T-helper 1 cell (primary cell): ENCODE measurements at places on chromosomes 13 and 19.

DNA sequence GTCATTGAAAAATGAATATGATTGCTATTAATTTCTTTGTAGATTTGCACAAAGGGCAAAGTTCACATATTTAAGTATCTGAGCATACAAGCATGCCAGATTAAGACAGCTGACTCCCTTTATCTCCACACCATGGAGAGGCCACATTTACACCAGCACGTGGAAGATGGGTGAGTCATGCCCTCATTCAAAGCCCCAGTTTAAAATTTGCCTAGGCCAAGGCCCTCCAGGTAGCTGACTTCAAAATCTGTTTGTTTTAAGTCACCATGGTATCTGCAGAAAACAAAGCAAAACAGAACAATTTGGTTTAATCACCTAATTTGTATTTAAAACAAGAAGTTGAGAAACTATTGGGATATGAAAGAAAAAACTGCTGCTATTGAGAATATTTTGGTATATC lies 109.2 kb downstream of the ESD start:
- DNase-seq, result no peak

GRCh38 chr19:16596399-16596798 lies 24.2 kb upstream of the SLC35E1 start:
- no peak for DNase-seq

DNA sequence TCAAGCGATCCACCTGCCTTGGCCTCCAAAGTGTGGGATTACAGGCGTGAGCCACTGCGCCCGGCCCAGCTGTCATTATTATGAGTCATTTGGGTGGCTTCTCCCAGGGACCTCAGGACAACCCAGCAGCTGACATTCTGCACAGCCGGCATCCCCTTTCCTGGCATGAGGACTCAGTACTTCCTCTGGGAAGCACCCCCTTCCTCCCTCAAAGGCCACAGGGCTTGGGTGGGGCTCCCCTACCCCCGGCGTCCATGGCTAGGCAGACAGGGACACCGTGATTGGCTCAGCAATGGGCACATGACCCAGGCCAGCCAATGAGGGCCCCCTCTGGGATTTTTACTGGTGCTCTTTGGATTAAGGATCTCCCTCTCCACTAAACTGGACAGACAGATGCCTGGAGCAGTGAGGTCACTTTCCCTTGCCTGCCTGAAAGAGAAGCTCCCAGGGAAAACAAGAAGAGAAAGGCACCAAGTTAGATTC lies 6.0 kb downstream of the KANK2 start:
- no peak for DNase-seq

GRCh38 chr13:77896536-77896935 lies 22.1 kb downstream of the EDNRB start:
- DNase-seq, result no peak

- DNase-seq, result no peak
Observed at GRCh38 chr13:113655346-113656002, 2.5 kb downstream of the ATP4B start.

DNA sequence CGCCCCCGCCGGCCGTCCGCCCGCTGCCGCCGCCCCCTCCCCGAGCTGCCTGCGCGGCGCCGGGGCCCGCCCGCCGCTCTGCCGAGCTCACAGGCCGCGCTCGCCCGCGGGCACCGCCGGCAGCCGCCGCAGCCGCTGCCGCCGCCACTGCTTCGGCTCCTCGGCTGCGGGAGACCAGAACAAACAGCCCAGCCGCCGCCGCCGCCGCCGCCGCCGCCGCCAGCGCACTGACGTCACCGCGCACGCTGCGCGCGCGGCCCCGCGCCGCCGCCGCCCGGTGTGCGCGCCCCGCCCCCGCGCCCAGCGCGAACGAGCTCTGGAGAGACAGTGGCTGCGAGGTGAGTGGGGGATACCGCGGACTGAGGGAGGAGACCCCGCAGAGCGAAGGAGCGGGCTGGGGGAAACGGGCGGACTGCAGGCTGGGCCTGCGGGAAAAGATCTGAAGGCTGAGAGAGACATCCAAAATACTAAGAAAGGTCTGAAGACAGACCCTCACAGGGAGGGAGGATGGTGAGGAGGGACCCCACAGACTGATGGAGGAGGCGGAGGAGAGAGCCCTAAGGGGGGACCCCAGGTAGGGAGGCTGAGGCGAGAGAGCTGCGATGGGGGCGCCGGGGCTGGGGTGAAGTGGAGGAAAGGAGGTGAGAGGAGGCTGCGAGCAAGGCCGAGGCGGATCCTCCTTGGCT lies at the start of gene BRD4:
BRD4 (minus strand) TSS at position 229 of the 686 bp plus-strand sequence. CDS start 59,440 bp downstream, outside the sequence.
- peak; percentile 78 for DNase-seq

GRCh38 chr13:105116966-105117365 lies 1418.5 kb downstream of the EFNB2 start:
- DNase-seq, result no peak

DNA sequence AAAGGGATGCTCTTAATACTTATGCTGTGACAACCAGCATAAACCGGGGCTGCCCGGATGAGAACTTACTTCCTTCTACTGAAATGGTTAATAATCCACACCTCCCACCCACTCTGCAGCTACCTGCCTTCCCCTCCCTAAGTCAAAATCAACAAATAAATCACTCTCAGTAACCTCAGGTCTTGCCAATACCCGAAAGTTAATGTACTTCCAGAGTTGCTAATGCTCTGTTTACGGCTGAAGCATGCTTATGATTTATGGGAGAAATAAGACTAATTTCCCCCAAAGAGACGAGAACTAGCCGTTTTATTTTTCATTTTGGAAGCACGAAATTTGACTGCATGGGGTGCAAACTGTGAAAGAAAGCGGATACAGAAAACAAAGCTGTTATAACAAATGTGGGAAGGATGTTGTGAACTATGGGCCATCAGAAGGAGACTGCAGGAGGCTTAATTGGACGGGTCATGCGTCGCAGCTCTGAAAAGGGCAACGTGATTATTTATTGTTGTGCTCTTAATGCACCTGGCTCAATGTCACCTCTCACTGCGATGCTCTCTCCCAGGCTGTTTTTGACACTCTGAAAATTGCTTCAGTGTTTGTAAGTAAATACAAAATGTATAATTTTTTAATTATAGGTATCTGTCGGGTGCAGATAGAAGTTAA lies 114.0 kb upstream of the SLC7A1 start:
- DNase-seq, result no peak

DNA sequence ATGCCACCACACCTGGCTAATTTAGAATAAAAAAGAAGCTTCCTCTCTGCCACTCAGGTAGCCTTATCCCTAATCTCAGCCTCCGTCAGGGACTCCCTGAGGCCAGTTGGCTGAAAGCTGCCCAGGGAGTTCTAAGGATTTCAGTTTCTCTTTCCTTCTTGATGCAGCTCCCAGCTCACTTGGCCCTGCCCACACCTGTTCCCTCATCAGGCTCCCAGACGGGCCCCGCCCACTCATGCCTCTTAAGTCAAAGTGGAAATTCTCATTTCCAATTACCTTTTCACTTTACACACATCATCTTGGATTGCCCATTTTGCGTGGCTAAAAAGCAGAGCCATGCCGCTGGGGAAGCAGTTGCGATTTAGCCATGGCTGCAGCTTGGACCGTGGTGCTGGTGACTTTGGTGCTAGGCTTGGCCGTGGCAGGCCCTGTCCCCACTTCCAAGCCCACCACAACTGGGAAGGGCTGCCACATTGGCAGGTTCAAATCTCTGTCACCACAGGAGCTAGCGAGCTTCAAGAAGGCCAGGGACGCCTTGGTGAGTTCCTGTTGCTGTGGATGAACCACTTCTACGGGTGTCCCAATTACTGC lies at the start of gene IFNL1:
IFNL1 (plus strand) TSS at position 353 of the 591 bp plus-strand sequence; CDS start at position 368, 15 bp downstream.
- no peak for DNase-seq

GRCh38 chr19:14770944-14771839 lies 7.2 kb downstream of the ADGRE2 start:
- DNase-seq, result no peak

DNA sequence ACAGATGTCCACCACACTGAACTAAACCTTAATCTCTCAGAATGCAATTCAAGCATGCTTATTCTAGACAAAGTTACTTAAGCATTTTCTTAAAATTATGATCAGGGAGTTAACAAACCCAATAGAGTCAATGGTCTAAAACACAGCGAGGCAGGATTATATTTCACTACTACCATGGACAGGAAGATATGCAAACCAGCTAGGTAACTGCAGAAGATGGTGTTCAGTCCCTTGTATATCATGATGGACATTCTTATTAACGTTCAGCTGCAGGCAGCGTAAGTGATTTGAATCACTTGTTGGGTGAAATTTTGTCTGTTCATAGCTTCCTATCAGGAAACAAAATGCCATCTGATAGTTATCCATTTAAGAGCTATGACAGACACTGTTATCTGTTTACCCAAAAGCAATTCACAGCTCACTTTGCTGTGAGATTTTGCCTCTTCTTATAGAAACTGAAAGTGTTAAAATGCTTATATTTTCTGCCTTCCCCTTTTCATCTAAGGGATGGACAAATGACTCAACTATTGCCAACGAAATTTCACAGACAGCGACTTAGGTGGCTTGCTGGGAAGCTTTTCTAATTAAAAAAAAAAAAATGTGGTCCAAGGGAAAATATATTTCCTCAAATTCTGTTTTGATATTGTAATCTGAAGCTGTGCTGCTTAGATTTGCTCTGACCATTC lies 591.9 kb downstream of the DACH1 start:
- DNase-seq, result no peak
